ENCODE measurements at places on chromosomes 2 and 18.

DNA sequence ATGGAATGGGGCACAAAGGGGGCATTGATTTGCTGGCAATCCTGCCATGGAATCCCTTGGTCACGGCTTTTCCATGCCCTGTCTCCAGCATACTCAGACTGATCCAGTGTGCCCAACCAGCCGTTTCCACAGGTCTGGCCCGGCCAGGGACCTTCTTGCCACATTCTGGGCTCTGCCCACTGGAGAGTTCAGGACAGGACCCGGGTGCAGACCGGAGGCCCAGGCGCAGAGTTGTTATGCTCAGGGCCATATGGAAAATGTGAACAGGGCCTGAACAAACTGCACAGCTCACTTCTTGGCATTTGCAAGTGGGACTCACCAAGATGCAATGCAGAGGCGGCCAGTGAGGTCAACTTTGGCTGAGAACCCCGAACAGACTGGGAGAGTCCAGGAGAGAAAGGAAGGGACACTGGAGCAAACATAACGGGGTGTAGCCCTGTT lies 15.6 kb upstream of the ASAP2 start:
- no peak for DNase-seq

DNA sequence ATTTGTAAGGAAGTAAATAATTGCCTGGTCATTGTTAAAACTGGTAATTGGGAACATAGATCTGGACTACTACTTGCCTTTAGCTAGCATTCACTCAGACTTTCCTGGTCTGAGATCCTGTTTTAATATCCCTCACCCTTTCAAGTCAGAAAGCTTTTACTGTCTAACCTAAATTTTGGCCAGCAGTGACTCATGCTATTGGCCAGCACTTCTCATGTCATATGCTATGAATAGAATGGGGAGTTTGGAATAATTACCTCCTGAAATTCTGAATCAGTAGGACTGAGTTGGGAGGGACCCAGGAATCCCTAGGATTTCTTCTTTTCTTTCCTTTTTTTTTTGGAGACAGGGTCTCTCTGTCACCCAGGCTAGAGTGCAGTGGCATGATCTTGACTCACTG lies 19.3 kb downstream of the STK36 start:
- no peak for DNase-seq

GRCh38 chr2:70935468-70936164 lies at the start of gene ATP6V1B1:
Gene ATP6V1B1, plus strand, starts transcription at chr2:70935900. Its CDS starts 55 bp downstream, at chr2:70935955.
- DNase-seq, result no peak

- no peak for DNase-seq
Observed at GRCh38 chr2:8252997-8253694, 428.7 kb upstream of the ID2 start.

- no peak for DNase-seq
Observed at GRCh38 chr2:98378196-98378595, 31.9 kb downstream of the CNGA3 start.

DNA sequence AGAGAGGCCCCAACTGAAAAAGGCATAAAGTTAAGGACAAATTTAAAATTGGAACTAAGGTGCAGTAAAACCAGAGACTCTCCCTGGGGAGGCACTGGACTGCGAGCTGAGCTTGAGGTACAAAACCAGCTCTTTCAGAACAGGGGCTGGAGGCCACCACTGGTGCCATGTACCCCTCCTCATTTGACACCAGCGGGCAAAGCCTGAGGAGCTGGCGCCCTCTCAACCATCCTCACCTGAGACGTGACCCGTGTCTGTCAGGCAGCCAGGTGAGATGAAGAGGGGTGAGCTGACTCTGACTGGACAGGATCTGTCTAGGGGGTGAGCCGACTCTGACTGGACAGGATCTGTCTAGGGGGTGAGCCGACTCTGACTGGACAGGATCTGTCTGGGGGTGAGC lies 68.5 kb downstream of the TMEM18 start:
- no peak for DNase-seq

GRCh38 chr2:239285071-239285931 lies 115.5 kb downstream of the HDAC4 start:
- peak; percentile 34 for DNase-seq

GRCh38 chr2:175436076-175436475 lies 254.6 kb upstream of the ATP5MC3 start:
- DNase-seq, result no peak

- DNase-seq, result peak; percentile 71
Observed at GRCh38 chr2:217077831-217078407, 218.1 kb upstream of the TNP1 start.

DNA sequence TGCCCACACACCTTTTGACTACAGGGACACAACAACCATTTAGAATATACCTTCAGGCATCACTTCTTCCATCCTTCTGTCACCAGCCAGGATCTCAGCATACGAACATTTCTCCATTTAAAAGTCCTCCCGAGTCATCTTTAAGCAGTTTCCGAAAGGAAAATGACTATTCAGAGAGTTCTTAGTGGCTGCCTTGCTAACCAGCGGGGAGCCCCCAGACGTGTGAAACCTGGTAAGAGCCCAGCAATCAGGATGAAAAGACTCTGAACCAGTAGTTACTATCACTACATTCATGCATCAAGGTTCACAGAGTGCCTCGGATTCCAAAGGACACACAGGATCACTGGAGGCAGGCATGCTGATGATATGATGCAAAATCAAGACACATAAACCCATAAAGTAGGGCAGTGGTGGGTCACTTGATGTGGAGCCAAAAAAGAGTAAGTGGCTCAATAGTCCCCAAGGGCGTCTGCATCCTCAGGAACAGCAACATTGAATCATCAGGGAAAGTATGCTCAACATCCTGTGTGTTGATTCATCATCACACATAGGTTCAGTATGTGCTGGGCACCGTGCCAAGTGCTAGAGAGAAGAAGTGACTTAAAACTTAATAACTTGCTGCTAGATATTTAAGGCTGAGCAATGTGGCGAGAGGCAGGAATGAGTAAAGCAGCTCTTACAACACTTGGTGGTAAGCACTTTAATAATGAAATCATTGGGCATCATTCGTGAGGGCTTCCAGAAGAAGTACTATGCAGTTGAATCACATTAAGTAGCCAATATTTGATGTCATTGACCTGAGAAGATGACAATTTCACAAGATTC lies 4.4 kb downstream of the CCL20 start:
- DNase-seq, result peak; percentile 11

DNA sequence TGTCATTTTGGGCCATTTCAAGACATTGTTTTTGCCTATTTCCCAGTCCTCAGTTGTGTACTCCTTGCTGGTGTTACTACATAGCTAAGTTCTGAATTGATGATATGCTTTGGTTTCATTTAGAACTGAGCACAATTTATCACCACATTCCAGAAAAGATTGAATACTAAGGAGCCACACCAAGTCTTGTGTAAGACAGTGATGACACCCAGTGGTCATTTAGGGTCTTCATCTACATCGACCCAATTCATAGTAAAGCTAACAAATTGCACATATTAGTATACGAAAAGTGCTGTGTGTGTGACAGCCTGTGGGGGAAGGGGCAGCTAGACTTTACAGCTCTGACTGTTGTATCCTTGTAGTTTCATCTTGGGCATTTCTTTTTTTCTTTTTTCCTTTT lies 10.9 kb upstream of the DLX2 start:
- DNase-seq, result peak; percentile 58

DNA sequence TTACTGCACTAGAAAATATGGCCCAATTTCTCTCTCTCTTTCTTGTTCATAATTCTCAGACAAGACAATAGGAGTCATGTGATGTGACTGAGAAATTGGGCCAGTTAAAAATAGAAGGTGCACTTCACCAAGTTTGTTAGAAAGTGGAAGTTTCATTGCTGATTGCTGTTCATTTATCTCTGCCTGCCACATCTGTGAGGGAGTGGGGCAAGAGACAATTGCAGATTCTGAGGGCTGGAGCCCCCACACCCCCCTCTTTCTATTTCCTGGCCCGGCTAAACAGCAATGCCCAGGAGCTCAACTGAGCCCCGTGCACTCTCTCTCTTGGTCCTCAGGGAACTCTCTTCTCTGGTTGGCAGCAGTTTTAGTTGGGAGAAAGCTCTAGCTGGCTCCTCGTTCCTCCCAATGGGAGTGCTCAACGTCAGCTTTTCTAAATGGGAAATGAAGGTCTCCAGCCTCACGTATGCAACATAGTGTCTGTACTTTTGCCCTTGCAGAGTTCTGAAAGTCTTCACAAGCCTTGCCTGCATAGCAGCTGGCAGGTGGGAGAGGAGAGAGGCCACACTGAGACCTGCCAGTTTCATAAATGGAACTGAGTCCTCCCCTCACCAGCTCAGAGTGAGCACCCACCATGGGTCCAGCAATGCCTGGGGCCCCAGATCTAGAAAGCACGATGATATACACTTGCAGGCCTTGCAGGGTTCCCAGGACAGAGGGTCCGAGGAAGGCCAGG lies 115.7 kb downstream of the MYCN start:
- DNase-seq, result peak; percentile 73

DNA sequence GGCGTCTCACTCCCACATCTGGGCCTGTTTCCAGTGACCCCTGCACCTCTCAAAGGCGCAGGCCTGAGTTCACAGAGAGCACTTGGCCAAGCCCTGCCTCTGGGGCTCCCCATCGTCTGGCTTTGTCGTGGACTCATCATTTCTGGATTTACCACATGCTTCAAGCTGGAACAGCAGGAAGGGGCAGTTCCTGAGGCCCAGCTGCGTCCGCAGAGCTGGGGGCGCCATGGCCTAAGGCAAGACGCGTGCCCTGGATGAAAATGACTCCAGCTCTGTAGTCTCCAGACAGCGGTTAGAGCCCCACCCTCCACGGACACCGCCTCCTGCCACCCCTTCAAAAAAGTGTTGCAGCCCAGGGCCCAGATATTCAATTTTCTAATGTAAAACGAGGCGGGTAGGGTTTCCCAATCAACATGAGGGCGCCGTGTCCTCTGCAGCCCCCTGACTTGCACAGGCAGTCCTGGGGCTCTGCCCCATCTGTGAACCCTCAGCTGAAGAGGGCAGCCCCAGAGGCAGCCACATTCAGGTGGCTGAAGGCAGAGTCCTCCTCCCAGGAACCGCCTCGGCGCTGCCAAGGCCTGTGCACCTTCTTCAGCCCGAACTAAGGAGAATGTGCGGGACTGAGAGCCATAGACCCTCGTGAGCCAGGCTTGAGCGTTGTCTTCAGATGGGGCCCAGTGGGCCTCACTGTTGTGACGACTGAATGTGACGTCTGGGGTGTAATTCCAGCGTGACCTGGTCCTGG lies 85.5 kb downstream of the NFATC1 start:
- DNase-seq, result no peak

DNA sequence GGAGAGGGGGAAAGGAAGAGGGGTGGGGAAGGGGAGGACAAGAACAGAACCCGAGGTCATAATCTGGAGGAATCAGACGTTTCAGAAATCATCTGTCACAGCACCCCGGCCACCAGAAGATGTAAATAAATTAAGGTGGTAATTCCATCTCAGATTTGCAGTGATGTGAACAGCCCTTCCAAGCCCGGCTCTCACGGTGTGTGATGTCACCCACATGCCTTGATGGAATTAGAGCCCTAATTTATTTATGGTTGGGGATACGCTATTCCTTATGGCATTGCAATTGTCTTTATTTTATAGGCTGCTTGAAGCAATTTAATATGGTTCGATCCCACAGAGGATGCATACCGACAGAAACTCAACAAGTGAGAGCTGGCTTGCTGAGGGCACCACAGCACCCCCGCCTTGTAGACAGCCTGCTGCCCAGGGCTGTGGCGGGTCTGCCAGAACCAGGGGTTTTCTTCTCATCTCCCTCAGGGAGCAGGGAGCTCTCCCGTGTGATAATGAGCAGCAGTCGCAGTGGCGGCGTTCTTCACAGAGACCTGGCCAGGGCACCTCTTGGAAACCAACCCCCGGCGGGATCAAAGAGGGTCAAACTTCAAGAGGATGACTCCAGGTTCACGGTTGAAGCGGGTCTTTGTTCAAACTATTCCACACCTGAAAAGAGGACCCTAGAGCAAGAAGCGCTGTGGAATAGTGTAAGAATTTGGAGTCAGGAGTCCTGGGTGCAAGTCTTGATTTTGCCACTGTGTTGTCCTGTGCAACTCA lies 40.5 kb upstream of the SIX2 start:
- no peak for DNase-seq

DNA sequence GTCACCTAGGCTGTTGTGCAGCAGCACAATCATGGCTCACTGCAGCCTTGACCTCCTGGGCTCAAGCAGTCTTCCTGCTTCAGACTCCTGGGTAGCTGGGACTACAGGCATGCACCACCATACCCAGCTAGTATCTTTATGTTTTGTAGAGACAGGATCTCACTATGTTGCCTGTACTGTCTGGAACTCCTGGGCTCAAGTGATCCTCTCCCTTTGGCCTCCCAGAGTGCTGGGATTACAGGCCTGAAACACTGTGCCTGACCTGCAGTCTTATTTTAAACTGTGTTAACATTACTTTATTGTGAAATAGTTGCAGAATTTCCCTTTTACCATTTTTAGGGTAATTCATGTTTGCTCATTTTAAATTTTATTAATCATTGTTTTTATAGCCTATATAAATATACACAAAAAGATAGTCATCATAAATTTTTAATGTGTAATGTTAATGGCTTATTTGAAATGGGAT lies 24.6 kb downstream of the EML4 start:
- DNase-seq, result no peak

DNA sequence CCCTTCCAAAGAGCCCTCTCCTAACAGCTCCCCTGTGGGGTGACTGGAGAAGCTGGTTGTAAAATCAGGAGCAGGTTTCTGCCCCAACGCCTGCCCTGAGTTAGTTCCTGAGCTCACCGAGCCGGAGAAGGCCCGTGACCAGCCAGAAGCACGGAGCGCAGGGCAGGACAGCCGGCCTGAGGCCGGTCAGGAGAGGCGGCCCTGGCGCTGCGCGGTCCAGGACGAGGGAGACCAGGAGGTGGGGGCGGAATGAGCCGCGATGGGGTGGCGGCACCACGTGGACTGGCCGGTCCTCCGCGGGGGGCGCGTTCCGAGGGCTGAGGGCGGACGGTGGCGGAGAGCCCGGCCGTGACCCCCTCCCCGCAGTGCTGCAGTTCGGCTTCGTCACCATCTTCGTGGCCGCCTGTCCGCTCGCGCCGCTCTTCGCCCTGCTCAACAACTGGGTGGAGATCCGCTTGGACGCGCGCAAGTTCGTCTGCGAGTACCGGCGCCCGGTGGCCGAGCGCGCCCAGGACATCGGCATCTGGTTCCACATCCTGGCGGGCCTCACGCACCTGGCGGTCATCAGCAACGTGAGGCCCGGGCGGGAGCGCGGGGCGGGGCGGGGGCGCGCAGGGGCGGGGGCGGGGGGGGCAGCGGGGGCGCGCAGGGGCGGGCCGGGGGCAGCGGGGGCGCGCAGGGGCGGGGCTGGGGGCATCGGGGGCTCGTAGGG lies 29.0 kb downstream of the ANO7 start:
- DNase-seq, result peak; percentile 90

- DNase-seq, result no peak
Observed at GRCh38 chr18:74994502-74995418, 214.2 kb downstream of the PTGR3 start.
